ENCODE measurements at places on chromosomes 1 and 21. TPM values are rescaled to one million over a fixed set of nuclear protein-coding genes. Genes with fewer than 3 reads are reported as not detected.

- no peak for DNase-seq
These were observed 177.1 kb downstream of the GPATCH2 start for GRCh38 chr1:217453816-217454215.

DNA sequence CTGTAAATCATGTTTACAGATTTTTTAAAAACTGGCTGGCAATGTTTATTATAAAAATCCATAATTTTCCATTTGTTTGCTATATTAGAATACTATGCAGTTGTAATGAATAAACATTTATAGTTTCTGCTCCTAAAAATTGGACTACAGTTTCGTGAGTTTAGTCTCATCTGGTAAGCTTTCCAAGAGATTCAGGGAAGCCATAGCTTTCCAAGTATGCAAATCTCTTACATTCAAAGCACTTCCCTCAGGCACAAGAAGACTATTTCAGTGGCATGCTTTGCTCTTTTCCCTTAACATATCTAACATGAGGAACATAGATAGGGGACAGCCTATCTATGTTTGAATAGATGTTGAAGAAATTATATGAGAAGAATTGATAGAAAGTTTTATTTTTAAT lies 77.2 kb downstream of the ADGRL2 start:
- DNase-seq: no peak

- DNase-seq: no peak
These were observed 29.3 kb downstream of the BATF3 start for GRCh38 chr1:212670301-212670700.

GRCh38 chr1:208159555-208160258 lies 84.5 kb downstream of the PLXNA2 start:
- peak; percentile 35 for DNase-seq

DNA sequence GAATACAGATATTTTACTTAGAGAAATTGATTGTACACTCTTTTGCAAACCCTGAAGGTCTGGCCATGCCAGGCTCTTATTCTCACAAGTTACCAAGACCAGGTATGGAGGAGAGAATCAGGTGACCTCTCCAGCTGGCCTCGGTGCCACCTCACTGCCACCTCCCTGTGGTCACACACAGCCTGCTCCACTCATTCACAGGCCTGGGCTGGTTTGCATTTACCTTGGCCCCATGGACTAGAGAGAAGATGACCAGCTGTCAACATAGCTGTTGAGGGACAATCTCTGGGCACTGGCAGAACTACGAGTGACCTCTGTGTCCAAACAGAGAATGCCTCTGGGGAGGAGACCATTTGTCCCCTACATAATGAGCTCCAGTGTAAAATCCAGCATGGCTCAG lies 291.2 kb upstream of the RUNX1 start:
- DNase-seq: no peak

DNA sequence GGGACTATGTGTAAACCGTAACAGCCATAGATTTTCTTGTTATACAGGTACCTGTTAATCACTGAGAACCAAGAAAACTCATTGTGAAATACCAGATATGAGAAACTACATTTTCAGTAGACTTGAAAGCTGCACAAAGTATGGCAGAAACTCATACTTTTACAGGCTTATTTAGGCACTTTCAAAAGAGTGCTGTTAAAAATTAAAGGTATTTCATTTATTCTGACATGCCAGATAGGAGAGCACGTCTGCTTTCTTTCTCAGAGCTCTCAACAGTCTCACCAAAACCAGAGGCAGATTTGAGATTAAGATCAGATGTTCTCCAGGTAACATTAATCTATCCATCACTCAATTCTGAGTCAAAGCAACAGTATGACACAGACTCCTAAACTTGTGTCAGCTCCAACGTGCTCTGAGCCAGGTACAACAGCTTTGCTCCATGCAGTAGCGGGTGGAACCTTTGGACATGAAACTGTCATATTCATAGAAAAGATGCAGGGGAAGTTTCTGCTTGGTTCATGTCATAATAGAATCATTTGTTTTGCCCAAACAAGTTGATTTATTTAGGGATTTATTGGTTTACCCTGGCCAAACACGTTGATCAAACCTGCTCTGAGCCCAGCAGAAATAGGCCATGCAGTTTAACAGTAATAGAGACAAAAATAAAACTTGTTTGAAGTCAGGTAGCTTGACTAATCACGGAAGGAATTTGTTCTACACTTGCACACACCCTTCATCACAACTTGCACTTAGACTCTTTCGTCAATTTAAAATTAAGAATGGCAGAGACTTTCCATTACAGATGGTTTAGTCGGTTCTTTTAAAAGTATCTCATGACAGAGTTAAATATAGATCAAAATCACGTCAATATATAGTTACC lies 20.8 kb upstream of the TSNAX start:
- DNase-seq: no peak

The DBT gene
- 21.6 TPM for total RNA-seq

The FHAD1 gene
- total RNA-seq: 0.06 TPM

- DNase-seq: no peak
These were observed 66.5 kb upstream of the RAB3GAP2 start for GRCh38 chr1:220338759-220339158.

GRCh38 chr1:223710179-223711133 lies 1.9 kb upstream of the CAPN2 start:
- DNase-seq: no peak

DNA sequence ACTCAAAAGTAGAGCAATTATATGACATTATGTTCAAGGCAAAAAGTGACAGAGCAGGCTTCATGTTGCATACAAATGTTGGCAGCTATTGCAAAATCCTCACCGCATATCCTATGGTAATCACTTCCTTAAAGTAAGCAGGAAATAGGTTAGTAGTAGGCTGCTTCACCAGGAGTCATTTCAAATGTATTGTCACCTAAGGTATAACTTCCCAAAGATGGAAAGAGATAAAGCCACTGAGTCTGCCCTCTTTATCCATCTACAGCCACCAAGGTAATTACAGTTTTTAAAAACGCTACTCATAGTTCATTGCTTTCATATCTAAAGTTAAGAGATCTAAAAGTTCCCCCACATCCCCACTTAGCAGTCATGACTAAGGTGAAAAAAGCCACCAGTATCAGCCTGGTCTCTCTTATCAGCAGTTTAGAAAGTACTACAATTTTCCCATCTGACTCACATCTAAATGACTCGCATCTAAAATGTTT lies 31.6 kb upstream of the UBE2U start:
- DNase-seq: no peak

DNA sequence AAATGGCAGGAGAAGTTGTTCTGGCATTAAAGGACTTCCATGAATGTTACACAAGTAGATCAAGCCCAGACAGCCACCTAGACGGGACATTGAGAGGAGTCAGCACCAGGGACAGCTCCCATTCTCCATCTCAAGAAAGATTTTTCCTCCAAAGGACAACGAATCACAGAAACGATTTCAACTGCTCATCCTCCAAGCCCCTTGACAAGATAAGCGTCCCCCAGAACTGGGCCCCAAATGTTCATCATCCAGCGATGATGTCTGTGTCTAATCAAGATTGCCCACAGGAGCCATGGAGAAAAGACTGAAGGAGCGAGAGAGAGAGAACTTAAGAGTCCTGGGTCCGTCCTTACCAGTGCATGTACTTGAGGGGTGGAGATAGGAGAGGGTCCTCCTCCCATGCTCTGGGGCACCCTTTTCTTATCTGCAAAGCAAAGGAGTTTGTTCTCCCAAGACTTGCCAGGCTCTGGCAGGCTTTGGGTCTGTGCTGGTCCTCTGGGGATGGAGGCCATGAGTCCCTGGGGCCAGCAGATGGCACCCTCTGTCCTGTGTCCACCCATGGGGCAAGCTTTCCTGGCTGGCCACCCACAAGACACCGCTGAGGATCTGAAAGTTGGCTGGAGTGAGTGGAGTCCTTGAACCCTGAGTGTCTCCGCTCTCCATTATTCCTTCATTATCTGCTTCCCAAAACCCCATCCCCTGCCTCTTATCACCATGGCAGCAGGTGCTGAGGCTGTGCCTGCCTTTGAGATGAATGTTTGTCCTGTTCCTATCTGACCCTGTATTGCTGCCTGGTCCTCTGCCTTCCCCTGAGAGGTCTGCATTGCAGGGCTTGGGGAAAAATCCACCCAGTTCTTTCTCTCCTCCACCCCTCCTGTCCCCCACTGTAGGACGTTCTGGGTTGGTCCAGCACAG lies 164.6 kb downstream of the ACTL8 start:
- DNase-seq: no peak

The ADAMTS4 gene
- total RNA-seq: 24.0 TPM

DNA sequence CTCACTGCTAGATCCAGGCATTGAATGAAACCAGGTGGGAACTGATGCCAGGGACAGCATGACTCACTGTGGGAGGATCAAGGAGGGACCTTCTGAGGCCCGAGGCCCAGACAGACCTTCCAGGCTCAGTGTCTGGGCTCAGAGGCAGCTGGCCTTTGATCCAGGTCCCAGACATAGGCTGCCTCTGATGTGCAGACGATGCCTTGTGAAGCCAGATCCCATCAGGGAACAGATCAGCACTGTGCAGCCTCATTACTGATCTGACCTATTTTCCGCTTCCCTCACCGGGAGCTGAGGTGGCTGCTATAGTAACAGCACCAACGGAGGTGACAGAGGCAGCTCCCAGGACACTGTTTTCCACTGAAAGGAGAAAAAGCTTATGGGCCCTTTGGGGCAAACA lies 399.5 kb downstream of the MATN1 start:
- no peak for DNase-seq

DNA sequence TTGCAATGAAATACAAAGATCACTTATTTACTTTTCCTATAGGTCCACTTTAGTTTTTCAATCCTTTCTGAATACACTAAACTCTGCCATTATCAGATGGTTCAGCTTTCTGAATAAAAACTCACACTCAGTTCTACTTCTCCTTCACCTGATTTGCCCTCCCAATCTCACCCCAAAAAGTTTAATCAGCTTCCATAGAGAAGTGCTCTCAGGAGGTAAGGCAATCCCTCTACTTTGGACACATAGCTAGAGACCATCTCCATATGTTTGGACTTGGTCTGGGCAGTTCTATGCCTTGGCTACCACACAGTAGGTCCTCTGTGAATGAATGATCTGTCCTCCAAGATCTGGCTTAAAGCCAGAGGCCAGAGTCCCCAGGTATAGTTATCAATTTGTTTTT lies 40.9 kb downstream of the PTPN14 start:
- DNase-seq: no peak

DNA sequence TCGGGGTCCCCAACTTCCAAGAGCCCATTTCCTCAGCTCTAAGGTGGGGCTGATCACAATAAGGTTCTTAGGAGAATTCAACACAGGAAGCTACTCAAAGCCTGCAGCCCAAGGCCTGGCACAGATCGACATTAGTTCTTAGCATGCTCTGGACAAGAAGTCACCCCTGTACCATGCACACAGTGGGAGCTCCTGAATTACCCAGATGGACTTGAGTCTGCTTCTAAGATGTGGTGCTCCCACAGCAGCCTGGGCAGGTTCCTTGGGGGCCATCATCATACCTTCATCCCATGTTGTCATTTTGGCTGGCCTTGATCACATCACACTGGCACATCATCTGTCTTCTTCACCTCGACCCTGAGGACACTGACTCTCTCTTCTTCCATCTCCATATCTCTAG lies 153.3 kb upstream of the VAMP3 start:
- no peak for DNase-seq

The LIPI gene
- not detected for total RNA-seq

DNA sequence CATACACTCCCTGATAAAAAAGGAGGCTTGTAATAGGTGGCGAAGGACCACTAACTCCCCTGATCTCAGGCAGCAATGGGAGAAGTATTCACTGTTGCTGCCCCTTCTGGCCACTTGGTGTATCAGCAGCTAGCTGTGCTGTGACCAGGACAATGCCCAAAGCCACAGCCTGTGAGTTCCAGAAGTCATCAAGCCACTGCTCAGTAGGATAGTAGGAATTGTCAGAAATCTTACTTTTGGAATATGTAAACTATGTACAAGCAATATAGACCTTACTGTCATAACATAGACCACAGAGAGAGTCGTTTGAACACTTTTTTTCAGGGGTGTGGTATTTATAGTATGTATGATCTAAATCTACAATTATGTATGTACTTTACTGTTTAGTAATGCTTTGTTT lies 248.3 kb upstream of the CAMK1G start:
- no peak for DNase-seq

The SLC44A3 gene
- total RNA-seq: 5.9 TPM

The KRTAP21-2 gene
- not detected for total RNA-seq

The ATP1A2 gene
- 251 TPM for total RNA-seq

- DNase-seq: no peak
These were observed 10.1 kb downstream of the NEK7 start for GRCh38 chr1:198166900-198167299.

The PPIAL4G gene
- not detected for total RNA-seq

The GBP4 gene
- 8.3 TPM for total RNA-seq

DNA sequence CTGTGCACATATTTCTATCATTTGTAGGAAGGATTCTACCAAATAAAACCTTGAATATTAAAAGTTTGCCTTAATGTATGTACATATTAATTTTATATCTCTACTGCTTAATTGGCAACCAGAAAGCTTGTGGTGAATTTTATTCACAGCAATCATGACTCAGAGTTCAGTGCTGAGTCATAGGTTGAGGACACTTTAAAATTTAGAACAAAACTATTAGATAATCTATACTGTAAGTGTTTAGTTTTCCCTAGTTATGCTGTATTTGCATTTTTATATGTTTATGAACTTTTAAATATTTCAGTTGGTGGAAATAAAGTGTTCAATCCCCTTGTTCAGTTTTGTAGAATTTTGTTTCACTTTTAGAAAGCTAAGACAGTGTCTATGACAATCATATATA lies 841.5 kb downstream of the KCNT2 start:
- no peak for DNase-seq
